ENCODE measurements at places on chromosomes 3 and 15.

- DNase-seq = no peak
Measured at GRCh38 chr3:141111364-141112155, 60.4 kb downstream of the SPSB4 start.

GRCh38 chr15:49471733-49472132 is 48.7 kb downstream of the FGF7 start:
- no peak for DNase-seq

- peak; percentile 57 for DNase-seq
Measured at GRCh38 chr3:150721285-150722130, 17.8 kb upstream of the ERICH6 start.

GRCh38 chr3:36729204-36730056 is 34.9 kb downstream of the DCLK3 start:
- DNase-seq = peak; percentile 60

DNA sequence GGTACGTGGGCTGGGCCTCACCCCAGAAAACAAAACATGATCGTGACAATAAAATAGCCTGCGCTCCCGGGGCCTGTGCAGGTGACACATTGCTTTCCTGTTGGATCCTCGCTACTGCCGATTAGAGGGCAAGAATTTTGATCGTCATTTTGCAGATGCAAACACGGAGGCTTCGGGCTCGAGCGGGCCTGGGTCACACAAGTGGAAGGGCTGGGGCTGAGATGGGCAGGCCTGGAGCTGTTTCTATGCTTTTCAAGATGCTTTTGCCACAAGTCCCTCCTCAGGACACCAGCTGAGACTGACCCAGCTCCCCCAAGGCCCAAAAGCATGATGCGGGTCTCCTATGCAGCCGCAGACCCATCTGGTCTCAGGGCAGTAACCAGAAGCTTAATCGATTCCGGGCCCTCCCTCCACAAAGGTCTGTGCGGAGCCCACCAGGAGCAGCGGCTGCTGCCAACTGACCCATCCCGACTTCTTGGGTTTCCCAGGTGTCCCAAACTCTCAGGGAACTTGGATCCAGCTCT is 30.0 kb downstream of the RGMA start:
- no peak for DNase-seq

GRCh38 chr15:57079446-57079845 is 161.0 kb downstream of the TCF12 start:
- no peak for DNase-seq

GRCh38 chr15:25969886-25970285 is 106.8 kb upstream of the ATP10A start:
- no peak for DNase-seq

DNA sequence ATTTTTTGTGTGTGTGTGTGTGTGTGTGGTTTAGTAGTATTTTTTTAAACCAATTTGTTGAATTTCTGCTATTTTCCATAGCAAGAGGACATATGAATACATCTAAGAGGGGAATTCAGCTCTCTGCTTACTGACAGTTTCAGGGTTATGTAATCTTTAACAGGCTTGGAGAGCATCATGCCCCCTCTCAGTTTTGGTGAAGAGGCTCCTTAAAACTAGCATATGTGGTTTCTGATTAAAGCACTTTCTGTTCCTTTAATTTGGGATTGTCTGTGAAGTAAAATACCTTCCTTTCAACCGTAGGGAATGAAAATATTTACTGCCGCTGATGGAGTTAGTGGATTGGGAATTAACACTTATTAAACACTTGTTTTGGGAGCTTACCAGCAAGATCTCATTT is 19.4 kb upstream of the NFKBIZ start:
- DNase-seq = no peak

- DNase-seq = no peak
Measured at GRCh38 chr3:104523136-104523535, 843.6 kb upstream of the ALCAM start.

DNA sequence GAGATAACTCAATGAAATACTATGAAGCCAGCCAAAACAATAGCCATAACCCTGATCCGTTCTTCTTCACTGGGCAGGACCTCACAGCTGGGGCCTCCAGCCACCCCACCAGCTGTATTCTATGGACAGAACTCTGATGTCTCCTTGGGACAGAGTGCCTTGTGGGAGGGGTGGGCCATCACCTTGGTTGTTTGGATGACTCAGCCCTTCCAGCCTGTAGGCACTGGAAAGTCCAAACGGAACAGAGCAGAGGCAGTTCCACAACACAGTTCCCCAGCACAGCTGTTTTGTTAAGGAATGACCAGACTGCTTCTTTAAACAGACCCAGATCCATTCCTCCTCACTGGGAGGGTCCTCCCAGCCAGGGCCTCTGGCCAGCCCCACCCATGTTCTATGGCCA is 31.9 kb upstream of the ZBED2 start:
- no peak for DNase-seq

- DNase-seq = no peak
Measured at GRCh38 chr3:44280077-44280476, 38.4 kb downstream of the TOPAZ1 start.

DNA sequence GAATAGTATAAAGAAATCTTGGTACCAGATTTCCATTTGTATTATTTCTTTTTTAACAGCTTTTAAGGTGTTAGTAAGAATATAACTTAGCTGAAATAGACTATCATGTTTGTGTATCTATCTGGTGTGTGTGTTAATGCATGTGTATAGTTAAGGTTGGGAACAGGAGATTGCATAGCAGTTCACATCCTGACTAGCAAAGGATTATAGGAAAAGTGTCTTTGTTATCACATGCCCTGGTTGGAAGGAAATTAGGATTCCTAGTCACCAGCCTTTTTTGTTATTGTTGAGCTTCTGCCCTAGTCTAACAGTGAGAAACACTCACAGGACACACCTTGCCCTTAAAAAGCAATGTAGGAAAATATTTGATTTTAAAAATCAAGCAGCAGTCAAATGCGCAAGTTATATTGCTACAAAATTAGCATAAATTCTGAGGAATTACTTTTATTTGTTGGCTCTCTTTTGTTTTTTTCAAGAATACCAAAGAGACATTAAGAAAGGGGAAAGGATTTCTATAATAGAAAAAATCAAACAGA is 58.2 kb downstream of the SETD5 start:
- no peak for DNase-seq

DNA sequence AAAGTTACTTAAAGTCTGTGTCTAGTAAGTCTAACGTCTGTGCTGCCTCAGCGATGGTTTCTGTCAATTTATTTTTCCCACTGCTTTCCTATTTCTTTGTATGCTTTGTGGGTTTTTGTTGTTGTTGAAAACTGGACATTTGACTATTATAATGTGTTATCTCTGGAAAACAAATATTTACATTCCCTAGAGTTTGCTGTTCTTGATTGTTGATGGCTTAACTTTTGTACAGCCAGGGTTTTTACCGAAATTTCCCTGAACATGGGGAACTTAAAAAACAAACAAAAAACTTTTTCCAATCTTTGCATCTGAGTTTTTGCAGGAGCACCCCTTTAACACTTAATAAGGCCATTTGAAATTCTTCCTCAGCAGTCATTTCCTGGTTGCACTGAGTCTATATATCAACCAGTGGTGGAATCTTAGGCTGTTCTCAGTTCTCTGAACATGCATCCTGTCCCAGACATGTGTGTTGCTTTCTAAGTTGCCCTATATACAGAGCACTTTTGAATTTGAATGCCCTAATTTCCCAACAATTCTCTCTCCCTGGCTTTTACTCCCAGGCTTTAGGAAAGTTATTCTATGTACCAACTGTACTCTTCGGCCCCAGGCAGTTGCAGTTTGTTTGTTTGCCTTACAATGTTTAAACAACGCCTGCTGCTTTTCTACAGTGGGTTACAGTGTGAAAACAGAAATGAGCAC is 11.8 kb upstream of the PIAS1 start:
- no peak for DNase-seq

- DNase-seq = no peak
Measured at GRCh38 chr3:183313764-183314163, 60.7 kb downstream of the B3GNT5 start.

- no peak for DNase-seq
Measured at GRCh38 chr15:93631958-93632618, 543.1 kb upstream of the RGMA start.

- DNase-seq = no peak
Measured at GRCh38 chr3:154829929-154830328, 250.2 kb upstream of the MME start.

- no peak for DNase-seq
Measured at GRCh38 chr3:122793568-122794416, at the start of gene HSPBAP1. HSPBAP1 (minus strand) TSS chr3:122793831; CDS start chr3:122793680, 151 bp downstream.

DNA sequence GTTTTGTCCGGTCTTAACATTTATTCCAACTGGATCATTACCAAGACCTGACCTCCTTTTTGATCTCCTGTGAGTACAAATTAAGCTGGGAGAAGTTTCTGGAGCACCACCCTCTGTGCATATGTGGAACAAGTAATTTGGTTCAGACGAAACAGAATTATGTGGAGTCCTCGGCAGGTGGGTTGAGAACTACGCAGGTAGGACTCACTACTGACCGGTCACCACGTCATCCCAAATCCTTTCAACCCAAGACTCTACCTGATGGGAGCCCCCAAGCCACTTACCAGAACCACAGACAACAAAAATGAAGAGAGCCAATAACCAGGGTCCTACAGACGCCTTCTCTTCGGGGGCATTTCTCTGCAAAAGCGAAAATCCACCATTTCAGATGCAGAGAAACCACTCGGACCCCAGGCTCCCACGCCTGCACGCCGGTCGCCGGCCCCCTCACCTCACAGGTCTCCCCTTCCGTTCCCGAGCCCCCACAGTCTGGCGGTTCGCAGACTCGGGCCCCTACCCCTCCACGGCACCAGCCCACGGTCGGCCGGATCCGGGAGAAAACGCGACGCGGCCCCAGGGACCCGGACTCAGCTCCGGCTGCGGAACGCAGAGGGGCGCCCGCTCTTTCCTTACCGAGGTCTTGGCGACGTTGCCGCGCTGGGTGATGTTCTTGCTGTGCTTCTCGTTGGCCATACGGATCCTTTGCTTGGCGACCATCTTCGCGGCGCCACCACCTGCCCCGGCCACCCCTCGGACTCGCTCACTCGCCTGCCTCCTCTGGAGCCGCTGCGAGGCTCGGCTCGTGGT is 674 bp downstream of the SERP1 start:
- peak; percentile 4 for DNase-seq

DNA sequence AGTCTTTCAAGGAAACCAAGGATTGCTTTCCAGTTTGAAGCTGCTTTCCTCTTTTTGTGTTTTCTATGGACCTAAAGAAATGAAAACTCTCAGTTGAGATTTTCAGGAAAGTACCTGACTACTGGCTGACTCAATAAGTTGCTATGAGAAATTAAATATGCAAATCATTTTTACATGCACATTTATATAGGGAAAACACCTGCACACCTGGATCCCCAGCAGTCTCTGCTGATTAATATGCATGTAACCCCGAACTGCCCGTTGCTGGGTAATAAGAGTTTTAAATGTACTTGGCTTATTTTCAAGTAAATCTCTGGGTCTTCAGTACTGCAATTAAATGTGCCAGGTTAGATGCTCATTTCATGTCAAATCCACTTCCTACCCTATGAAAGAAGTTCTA is 77.2 kb downstream of the KBTBD8 start:
- DNase-seq = no peak

- DNase-seq = no peak
Measured at GRCh38 chr15:95793231-95793630, 537.3 kb upstream of the NR2F2 start.

DNA sequence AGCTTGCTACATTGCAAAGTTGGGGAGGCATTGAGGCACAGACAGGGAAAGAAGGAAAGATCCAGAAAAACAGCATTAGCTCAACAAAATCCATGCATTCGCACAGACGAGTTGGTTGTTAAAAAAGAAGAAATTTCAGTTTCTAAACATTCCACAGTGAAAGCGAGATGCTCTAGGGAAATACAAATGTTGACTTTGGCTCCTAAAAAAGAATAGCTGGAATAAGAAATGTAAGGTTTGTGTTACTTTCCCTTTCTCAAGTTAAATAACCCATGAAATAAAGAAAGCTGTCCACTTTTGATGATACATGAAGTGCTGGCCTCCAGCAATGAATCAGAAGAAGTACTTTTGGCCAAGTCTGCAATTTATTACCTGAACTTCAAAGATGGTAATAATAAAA is 465.1 kb downstream of the ERC2 start:
- no peak for DNase-seq

DNA sequence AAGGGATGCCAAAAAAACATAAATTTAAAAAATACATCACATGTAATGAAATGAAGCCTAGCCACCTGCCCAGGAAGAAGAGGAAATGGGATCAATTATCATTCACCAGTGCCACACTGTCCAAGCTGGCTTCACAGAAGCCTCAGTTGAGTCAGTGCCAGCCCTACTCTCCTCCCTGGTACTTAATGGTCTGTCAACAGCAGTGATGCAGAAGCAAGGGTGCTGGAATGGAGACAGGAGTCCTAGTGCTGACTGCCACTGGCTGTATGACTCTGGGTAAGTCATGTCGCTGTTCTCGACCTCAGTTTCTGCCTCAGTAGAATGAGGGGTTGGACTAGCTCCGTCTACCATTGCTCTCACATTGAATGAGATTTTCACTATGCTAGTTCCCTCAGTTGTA is 78.5 kb upstream of the LARS2 start:
- DNase-seq = peak; percentile 98

GRCh38 chr3:158672215-158673176 is at the start of gene LXN:
LXN (minus strand) TSS chr3:158672648; CDS start chr3:158672478, 170 bp downstream.
- DNase-seq = peak; percentile 16

GRCh38 chr15:51403072-51403878 is 61.8 kb downstream of the GLDN start:
- DNase-seq = no peak

DNA sequence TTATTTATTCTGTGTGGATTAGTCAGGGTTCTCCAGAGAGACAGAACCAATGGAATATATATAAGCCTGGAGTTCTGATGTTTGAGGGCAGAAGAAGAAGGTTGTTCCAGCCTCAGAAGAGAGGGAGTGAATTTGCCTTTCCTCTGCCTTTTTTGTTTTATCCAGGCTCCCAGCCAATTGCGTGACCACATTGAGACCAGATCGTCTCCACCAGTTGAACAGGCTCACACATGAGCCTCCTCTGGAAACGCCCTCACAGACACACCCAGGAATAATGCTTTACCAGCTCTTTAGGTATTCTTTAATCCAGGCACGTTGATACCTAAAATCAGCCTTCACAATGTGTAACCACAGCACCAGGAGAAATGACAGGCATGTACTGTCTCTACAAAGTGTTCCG is 923.1 kb downstream of the TBL1XR1 start:
- DNase-seq = peak; percentile 99

DNA sequence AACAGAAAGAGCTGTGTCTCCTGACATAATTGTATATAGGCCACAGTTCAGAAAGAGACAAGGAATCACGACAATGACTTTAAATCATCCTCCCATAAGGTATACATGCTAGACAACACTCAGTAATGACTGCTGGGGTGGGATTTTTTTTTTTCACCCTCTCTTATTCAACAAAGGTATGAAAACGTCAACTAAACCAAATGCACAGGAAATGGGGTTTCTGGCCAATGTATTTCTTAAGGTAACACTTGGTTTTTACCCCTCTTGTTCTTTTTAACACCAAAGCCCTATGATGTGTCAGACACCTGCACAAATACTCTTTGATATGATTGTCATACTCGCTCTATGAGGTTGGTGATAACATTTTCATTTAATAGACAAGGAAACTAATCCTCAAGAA is 78.3 kb downstream of the MCF2L2 start:
- no peak for DNase-seq

- DNase-seq = no peak
Measured at GRCh38 chr3:186275436-186275835, 86.6 kb downstream of the DGKG start.

Data from NCI-H2029 treated with DMSO at 0.1 percent for 48 hours (cell line).